RPMI7951 (cell line): ENCODE measurements at places on chromosomes 3 and 15.

DNA sequence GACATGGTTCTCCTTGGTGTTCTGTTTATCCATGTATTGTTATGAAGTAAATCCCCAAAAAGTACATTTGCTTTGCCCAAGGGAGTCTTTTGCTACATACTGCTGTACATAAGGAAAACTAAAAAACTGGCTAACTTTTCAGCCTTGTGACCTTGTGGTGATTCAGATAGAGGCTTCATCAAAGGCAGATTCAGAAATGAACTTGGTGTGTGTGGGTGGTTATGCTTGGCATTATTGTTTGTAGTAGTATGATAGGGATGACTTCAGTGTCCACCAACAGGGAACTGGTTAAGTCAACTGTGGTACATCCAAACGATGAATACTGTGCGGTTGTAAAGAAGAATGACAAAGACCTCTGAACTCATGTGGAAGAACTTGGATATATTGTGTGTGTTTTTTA, 75.6 kb upstream of the CHRNB4 start:
- DNase-seq, result peak; percentile 24

- no peak for DNase-seq
Measured at GRCh38 chr3:46859001-46859710, 4.1 kb downstream of the MYL3 start.

DNA sequence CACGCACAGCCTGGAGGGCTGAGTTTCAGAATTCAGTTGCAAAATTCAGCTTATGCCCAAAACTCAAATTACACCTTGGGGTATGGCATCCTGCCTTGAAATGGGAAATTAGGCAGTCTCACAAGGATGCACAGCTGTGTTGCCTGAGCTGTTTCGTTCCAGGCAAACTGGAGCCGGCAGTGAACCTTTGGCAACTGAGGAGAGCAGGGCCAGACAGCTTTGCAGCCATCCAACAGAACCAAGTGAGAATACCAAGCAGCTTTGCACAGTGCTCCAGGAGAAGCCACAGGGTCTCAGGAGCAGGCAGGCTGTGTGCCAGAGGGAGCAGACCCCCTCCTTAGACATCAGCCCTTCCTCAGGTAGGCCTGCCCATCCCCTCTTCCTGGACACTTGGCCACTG, 32.5 kb upstream of the BFSP2 start:
- no peak for DNase-seq

- DNase-seq, result no peak
Measured at GRCh38 chr3:28846971-28847478, 433.8 kb upstream of the RBMS3 start.

DNA sequence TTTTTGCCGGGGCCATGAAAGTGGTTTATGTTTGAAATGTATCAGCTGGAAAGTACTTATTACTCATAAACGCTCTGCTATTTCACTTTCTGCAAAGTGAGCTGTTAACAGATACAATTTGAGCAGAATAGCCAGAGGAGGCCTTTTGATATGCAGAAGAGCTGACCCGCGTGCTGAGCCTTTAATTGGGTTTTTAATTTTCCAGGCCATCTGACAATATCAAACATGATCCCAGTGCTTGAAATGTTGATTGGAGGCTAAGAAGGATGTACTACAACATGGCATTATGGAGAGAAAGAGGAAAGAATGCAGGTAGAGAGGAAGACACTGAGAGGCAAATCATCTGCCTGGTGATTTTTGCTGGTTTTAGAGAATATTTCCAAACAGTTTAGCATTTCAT, 261.3 kb upstream of the MEIS2 start:
- DNase-seq, result no peak

GRCh38 chr3:72750405-72750965, 97.8 kb downstream of the SHQ1 start:
- no peak for DNase-seq

- DNase-seq, result no peak
Measured at GRCh38 chr3:133412183-133413132, 12.6 kb downstream of the BFSP2 start.

DNA sequence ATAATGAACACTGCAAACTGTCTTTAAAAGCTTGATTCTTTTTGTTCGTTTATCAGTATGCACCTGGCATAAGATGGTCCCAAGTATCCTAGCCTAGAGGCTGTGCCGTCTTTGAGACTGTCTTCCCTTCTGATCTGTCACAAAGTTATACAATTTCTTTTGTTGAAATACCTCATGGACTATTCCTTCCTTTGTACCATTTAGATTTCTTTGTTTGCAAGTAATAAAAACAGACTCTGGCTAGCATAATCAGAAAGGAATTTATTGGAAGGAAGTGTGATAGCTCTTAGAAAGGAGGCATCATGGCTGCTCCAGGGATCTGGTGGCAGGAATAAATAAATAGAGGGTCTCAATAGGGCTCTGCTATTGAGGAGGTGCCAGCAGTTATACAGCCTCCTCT, 280.4 kb downstream of the SLC9A9 start:
- DNase-seq, result no peak

DNA sequence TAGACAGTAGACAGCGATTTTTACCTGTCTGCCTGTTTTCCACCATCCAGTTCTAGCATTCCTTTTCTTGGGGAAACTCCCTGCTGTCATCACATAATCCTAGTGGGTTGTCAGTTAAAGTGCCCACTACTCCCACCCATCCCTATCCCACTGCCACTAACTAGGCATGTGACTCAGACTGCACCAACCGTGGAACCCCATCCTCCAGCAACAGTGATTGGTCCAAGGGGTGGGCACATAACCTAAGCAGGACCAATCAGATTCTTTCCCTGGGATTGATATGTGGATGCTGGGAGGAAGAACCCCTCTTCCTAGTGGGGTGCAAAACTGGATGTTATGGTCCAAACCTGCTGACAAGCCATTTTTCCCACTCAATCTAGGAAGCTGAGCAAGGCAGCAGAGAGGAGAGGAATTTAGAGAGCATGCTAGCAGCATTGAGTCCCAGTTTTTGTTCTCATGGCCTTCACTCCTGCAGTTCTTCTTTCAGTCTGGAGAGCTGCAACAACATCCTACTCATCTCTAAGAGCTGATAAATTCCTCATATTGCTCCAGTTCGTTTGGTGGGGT, 3.9 kb upstream of the INSYN1 start:
- no peak for DNase-seq

- no peak for DNase-seq
Measured at GRCh38 chr15:75008221-75008625, 12.9 kb downstream of the SCAMP5 start.

- DNase-seq, result peak; percentile 20
Measured at GRCh38 chr3:62833538-62833937, 41.7 kb downstream of the CADPS start.

- peak; percentile 51 for DNase-seq
Measured at GRCh38 chr15:92906563-92907081, 6.5 kb downstream of the CHD2 start.

DNA sequence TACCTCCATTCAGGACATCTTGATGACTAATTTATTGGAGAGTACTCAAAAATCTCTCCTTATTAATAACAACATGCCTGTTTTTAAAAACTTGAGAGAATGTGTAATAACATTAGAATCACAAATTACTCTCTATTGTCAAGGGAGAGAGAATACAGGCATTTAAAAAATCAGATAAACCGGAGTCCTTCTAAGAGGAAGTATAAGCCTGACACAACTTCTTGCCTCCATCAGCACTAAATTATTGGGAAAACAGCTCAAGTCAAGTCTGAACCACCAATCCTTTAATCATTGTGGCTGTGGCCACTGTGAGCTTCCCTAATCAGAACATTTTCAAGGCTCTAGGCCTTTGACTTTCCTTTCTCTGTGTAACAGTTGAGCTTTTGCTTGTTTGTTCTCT, 38.0 kb downstream of the SSR3 start:
- no peak for DNase-seq

DNA sequence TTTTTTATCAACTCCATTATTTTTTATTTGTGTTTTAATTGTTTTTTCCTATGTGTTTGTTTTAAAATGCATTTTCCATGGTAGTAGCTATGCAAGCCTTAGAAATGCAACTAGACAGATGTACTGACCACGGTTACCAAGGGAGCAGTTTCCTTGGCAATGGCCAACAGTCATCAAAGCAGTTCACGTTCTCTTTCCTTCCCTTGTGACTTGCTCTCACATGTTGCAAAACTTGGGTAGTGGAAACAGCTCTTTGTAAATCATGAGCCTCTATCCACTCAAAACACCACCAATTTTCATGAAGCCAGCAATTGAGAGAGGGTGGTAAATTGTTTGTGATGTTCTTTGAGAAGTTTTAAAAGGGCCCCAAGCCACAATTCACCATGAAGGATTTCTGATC, 499.4 kb upstream of the MDFIC2 start:
- DNase-seq, result peak; percentile 76

DNA sequence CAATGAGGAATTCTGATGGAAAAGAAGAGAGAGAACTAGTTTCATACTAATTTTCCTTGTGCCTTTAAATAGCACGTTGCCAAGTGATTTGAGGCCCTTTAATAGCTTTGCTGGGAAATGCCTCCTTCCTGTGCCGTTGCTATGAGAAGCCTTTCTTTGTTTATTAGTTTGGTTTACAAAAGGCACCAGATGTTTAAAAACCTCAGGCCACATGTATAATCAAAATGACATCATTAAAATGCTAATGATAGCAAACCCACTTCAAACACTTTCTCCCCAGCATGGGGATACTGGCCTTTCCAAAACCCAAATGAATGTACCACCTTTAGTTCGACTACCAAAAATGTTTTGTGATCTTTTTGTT, 50.0 kb upstream of the TBC1D23 start:
- peak; percentile 93 for DNase-seq

- DNase-seq, result peak; percentile 80
Measured at GRCh38 chr15:48459571-48460442, 128.6 kb downstream of the DUT start.

- peak; percentile 38 for DNase-seq
Measured at GRCh38 chr15:69679623-69680228, 227.1 kb downstream of the RPLP1 start.

- no peak for DNase-seq
Measured at GRCh38 chr3:47874913-47875312, 72.0 kb downstream of the DHX30 start.

- DNase-seq, result no peak
Measured at GRCh38 chr3:183519891-183520290, 35.6 kb downstream of the KLHL6 start.
